ENCODE measurements at places on chromosomes 4 and X.

- DNase-seq, result no peak
Measured at GRCh38 chr4:155506745-155507144, 130.0 kb upstream of the MAP9 start.

DNA sequence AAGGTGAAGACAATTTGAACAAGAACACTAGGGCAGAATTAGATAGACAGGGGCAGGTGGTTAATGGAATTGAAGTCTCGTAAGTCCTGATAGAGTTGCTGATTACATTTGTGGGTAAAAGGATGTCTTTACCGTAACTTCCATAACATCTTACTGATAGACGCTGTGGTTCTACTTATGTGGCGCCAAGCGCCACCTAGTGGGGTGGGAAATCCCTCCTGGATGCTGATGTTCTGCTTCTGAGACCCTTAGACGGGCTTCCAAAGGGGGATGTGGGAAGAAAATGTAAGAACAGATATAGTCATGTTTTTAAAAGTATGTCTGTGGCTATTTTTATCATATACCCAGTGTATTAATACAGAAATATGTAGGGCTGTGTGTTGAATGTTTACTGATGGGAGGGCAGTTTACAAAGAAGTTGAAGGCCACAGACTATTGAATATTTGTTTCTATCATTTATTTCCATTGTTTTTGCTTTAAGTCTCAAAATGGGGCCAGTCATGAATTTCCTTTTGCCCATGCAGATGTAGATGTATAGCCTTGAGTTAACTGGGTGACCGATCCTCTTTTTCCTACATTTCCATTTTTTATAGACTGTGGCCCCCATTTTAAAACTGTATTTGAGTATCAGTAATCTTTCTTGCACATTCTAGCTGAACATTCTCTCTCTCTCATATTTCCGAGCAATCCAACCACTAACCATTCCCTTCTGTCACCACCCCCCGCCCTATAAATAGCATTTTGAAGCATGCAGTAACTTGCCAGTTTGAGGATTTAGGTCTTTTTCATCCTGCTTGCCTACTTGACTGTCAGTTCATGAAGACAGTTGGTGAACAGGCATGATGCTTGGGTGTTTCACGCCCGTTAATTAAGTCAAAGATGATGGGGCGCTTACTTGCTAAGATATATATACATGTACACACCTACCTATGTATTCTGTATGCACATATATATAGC, 12.1 kb upstream of the TLR8 start:
- DNase-seq, result peak; percentile 65

DNA sequence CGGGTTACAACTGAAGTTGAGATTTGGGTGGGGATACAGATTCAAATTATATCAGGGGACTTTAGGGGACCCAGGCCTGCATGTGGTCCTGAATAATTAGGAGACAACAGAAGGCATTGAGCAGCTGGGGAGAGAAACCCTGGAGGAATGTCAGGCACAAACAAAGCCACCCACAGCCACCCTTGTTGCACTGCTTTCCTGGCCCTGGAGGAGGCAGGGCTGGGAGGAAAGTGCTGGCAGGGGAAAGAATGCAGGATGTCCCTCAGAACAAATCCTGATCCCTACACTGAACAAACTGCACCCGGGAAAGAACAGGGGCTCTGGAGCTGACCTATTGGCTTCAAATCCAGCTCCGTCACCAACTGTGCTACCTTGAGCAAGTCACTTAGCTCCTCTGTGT, 214.1 kb upstream of the ATP6AP2 start:
- DNase-seq, result no peak

GRCh38 chr4:64584981-64585557, 175.8 kb upstream of the TECRL start:
- DNase-seq, result no peak

DNA sequence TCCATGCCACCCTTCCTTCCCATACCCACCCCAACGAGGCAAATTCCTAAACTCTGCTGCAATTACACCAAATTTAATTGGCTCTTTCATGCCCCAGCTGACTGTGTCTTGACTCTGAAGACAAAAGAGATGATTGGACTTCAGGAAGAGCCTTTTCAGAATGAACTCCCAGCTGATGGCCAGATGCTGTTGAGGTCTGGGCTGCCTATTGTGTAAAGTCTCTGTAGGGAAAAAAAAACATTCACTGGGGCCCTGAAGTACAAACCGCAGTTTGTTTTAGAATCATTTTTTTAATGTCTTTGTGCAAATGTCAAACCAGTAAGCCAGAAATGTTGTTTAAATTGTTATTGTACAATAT, 174.8 kb downstream of the HHIP start:
- DNase-seq, result no peak

DNA sequence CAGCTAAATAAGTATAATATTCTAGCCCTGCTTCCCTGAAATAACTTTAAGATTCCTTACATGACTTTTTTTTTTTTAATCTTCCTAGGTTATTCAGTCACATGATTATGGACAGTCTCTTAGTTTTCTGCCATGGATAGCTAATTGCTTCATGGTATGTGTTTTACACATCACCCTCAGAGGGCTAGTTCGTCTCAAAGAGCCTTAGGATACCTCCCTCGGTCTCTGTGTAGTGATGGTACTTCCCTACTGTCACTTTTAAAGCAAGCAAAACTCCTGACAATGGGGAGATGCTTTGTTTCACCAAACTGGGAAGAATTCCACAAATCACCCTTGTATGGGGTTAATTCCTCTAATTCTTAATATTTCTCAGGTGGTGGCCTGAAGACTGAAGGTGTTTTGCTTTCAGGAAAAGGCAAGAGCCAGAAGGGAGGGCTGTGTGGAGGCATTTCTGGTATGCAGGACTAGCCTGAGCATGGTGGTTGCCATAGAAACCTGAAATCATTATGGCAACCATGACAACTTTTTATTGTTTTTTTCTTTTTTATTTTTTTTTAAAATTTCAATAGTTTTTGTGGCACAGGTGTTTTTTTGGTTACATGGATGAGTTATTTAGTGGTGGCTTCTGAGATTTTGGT, 70.4 kb downstream of the BEX3 start:
- no peak for DNase-seq

- no peak for DNase-seq
Measured at GRCh38 chrX:107597264-107597663, 31.0 kb upstream of the PRPS1 start.

DNA sequence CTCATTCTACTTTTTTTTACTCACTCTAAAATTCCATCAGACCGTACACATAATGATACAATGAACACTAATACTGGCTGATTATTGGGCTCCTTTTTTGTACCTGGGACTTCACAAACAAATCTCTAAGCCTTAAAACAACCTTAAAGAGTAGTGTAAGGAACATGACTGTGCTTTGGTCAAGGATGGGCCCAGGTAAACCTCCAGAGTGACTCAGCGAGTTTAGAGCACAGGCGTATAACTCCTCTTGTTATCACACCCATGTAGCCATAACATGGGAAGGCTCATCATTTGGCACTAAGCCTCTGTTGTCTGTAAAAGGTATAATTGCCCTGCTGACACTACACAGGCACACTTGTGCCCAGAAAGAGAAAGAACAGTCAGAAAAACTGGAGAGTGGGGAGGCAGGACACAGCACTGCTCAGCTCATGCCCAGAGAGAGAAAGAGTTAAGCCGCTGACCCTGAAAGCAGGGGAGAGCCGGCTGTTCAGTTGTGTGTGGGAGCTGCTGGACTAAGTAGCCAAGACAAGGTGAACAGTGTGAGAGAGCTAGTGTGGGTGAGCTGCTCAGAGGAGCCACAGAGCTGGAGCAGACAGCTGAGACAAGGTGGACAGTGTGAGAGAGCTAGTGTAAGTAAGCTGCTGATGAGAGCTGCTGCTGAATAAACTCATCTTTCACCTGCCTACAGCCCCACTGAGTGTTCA, 319.6 kb upstream of the BMP3 start:
- DNase-seq, result no peak

GRCh38 chrX:130055103-130055502, 55.2 kb downstream of the ELF4 start:
- DNase-seq, result no peak

- no peak for DNase-seq
Measured at GRCh38 chr4:30256116-30256832, 463.9 kb upstream of the PCDH7 start.

GRCh38 chrX:34521563-34521962, 135.5 kb downstream of the TMEM47 start:
- no peak for DNase-seq

DNA sequence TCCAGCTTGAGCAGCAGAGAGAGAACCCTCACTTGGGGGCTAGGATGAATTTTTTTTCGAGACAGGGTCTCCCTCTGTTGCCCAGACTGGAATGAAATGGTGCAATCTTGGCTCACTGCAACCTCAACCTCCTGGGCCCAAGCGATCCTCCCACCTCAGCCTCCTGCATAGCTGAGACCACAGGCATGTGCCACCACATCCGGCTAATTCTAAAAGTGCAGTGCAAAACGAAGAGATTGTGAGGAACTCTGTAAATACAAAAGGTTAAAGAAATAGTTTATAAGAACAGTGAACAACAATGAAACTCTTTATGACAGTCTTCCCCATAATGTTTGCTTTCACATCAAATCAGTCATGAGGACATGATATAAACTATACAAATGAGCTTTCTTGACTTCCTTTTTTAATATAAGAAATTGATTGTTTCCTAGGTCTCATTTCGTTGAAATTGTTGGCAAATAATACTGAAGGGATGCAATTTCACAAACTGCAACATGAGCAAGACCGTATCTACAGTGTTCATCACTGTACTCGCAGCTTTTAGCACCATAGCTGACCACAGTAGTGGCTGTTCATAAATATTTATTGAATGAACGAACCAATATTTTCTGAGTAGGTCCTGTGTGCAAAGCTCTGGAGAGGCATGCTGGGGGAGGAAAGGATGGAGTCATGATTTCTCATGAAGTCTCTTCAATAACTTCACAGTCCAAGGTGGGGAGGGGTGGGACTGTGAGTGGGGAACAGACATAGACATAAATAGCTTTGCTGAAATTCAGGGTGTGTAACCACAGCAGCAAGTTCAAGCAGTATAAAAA, 116.1 kb downstream of the SHROOM3 start:
- DNase-seq, result no peak

- no peak for DNase-seq
Measured at GRCh38 chrX:19440713-19441112, 74.6 kb downstream of the MAP3K15 start.

DNA sequence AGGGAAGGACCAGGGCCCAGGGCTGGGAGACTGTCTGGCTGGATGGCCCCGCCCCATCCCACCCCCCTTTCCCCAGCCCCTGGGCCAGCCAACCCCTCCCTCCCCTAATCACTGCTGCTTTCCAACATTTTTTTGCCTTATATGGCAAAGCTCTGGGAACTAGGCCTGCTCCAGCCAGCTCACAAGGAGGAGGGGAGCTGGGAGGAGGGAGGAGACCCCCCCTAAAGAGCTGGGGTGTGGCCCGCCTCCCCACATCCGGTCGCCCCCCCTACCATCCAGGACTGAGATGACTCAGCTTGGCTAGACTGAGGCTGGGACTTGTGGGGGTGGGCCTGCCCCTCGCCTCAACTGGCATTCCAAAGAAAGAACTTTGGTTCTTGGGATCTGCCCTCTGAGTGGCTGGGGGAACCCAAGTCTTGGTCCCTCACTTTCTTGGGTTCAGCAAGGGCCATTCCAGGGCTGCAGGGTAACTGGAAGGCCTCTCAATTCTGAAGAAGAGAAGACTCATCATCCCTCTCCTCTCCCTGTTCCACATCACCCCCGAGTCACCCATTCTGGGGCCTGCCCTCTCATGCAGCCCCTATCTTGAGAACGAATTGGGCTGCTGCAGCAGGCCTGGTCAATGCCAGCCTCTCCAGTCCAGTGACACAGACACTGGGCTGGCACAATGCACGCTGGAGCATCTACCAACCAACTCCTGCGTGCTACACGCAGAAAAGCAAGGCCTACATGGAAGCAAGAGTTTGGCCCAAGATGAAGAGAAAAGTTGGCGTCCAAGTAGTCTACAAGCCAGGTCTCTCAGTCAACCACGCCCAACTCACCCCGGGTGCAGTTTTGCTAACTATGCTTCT, 4.8 kb downstream of the FLNA start:
- DNase-seq, result no peak

DNA sequence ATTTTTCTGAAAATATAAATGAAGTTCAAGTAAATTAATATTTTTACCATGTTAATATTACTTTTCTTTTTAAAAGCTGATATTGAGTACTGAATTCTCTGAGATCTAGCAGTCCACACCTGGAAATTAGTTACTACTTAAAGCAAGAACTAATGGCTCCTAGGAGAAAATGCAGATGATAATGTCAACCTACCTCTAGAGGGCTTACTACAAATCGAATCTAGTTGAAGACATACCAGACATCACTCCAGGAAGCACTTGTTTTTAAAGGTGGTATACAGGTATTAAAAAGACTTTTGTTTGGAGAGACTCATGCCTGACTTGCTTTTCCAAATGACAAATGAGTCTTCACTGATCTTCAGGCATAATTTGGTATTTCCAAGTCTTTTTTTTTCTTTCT, 516.4 kb upstream of the BOD1L1 start:
- DNase-seq, result no peak

- no peak for DNase-seq
Measured at GRCh38 chr4:56206258-56206657, 181.0 kb downstream of the AASDH start.

- peak; percentile 77 for DNase-seq
Measured at GRCh38 chrX:115560978-115561604, at the start of gene PLS3. Gene PLS3, plus strand, starts transcription at chrX:115561174. Its CDS starts 49,077 bp downstream, at chrX:115610251.

DNA sequence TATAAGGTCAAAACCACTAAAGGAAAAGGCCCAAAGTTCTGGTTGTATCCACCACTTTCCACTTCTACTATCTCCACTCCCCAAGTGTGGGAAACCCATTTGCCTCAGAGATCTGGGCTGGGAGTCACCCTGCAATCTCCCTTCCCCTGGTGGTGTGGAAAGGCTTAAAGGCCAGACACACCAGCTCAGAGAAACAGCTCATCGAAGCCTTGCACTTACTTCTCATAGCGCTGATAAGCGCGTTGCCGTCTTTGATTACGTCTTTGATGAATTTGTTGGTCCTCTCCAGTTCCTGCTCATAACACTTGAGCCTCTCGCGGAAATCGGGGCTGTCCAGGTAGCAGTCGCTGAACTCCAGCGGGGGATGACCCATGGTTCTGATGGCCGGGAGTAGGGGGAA, 647 bp downstream of the OPHN1 start:
- no peak for DNase-seq

DNA sequence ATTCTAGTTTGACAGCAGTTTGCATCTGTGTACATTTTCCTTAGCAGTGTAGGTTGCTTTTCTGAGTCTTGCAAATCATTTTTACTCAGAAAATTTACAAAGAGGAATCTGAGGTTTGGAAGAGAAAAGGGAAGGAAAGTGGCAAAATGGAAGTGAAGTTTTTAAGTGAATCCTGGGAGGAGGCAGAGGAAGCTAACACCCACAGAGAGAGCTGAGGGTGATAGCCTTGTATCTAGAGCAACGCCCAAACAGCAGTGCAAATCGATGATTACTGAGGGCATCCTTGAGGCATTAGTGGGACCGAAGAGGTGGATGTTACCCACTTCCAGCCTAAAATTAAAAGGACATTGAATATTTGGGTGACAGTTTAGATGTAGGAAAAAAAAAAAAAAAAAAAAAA, 31.8 kb downstream of the KLF3 start:
- DNase-seq, result no peak

- DNase-seq, result peak; percentile 56
Measured at GRCh38 chr4:76733068-76733771, 164.7 kb downstream of the SOWAHB start.

- no peak for DNase-seq
Measured at GRCh38 chr4:81884986-81885385, 413.3 kb upstream of the RASGEF1B start.
